ENCODE measurements at places on chromosomes 2 and 18.

DNA sequence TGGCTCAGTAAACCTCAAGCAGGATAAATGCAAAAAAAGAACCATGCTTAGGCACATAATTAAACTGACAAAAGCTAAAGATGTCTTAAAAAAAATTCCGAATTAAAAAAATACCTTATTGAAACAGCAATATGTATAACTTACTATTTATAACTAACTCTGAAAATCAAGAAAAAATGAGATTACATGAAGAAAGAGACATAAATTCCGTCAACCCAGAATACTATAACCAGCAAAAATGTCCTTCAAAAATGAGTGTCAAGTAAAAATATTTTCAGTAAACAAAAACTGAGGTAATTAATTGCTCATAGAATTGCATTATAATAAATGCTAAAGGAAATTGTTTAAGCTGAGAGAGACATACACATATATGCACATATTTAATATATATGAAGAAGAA lies 474.5 kb upstream of the SYT4 start:
- DNase-seq = no peak

GRCh38 chr2:45089554-45090261 lies 80.5 kb upstream of the SIX2 start:
- DNase-seq = no peak

DNA sequence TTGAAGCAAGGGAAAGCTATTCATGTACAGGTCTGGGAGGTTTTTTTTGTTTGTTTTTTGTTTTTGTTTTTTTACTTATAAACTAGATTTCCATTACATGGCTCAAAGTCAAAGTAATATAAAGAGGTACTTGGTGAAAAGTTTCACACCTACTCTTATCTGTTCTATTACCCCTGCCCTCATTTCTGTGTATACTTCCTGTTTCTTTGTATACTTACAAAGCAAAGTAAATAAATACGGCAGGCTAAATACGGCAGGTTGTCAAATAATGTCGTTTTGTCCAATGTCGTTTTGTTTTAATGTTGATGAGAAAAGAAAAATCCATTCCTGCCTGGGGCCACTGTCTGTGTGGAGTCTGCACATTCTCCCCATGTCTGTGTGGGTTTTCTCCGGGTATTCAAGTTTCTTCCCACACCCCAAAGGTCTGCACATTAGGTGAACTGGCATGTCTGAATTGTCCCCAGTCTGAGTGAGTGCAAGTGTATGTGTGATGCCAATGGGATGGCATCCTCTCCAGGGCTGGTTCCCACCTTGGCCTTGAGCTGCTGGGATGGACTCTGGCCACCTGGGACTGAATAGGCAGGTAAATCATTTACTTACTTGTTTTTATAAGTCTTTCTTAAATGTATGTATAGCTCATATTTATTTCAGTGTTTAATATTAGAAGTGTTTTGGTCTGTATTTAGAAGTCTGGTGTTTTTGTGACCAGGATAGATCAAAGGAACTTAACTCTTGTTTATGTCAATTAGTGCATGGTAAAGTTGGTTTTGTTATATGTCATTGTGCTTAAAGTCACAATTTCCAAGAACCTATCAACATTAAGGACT lies 13.4 kb downstream of the STAMBP start:
- DNase-seq = no peak

DNA sequence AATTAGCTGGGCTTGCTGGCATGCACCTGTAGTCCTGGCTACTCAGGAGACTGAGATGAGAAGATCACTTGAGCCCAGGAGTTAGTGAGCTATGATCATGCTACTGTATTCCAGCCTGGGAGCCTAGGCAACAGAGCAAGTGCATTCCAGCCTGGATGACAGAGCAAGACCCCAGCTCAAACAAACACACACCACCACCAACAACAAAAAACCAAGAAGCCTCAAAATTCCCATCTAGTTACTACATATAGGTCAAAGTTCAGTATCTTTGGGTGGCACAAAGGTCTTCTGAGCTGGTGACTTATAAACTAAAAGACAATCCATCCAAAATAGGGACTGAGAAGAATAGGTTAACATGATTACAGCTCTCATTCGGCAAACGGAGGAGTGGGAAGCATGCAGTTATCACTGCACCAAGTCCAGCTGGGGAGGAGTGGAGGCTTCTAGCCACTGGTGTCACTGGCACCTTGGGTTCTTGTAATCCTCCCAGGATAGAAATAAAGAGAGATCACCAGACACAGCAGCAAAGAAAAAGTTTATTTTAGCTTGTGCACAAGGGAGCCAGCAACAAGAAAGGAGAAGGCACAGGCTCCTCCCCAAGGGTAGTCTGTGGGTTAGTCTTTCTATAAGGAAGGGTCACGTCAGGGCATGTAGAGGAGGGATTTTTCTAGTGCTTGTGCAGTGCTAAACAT lies 57.4 kb downstream of the SH2D6 start:
- DNase-seq = no peak

- no peak for DNase-seq
Measured at GRCh38 chr2:177588671-177589070, 196.1 kb downstream of the AGPS start.

GRCh38 chr2:223230352-223230751 lies 178.4 kb downstream of the KCNE4 start:
- DNase-seq = no peak

- no peak for DNase-seq
Measured at GRCh38 chr2:236755278-236755840, 185.7 kb downstream of the ACKR3 start.

DNA sequence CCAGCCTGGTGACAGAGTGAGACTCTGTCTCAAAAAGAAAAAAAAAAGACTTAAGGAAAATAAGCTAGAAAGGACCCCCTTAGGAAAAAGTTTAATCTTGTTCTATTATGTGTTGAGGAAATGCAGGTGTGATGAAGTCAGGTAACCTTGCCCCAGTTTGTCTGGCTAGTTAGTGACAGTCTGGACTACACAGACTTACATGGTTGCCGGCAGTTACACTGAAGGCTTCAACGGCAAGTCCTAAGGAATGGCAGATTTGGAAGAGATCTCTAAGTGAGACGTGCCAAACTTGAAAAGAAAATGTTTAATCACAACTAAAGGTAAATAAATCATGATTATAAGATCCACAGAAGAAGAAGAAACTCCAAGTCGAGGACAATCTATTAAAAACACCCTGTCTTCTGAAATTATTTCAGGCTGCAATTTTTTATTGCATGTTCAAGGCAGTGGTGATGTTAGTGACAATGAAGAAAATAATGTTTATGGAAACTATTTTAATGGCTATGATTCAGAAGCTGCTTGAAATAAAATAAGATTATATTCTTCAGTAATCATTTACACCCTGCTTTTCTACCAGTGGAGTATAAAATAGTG lies 84.2 kb downstream of the TTC27 start:
- DNase-seq = no peak

DNA sequence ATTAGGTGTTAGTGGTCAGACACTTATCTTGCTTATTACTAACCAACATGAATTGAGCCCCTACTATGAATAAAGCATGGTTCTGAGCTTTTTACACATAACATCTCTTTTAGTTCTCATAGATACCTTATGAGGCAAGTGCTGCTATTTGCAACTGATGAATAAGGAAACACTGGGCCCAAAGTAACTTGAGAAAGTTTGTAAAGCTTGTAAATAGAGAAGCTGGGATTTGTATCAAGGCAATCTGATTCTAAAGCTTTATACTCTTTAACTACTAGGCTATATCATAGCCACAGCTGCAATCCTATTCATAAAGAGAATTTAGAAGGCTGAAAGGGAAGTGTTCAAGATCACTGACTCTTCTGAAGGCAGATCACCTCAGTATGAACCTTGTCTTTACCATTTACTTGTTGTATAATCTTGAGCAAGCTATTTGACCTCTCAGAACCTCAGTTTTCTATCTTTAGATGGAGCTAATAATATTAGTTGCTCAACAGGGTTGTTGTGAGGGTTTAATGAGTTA lies 60.4 kb downstream of the ABCB11 start:
- no peak for DNase-seq

GRCh38 chr2:239805043-239805329 lies 220.2 kb downstream of the NDUFA10 start:
- DNase-seq = no peak

Data from cortex of kidney (tissue), 1 donor.